ENCODE measurements at places on chromosomes 2 and 18.

DNA sequence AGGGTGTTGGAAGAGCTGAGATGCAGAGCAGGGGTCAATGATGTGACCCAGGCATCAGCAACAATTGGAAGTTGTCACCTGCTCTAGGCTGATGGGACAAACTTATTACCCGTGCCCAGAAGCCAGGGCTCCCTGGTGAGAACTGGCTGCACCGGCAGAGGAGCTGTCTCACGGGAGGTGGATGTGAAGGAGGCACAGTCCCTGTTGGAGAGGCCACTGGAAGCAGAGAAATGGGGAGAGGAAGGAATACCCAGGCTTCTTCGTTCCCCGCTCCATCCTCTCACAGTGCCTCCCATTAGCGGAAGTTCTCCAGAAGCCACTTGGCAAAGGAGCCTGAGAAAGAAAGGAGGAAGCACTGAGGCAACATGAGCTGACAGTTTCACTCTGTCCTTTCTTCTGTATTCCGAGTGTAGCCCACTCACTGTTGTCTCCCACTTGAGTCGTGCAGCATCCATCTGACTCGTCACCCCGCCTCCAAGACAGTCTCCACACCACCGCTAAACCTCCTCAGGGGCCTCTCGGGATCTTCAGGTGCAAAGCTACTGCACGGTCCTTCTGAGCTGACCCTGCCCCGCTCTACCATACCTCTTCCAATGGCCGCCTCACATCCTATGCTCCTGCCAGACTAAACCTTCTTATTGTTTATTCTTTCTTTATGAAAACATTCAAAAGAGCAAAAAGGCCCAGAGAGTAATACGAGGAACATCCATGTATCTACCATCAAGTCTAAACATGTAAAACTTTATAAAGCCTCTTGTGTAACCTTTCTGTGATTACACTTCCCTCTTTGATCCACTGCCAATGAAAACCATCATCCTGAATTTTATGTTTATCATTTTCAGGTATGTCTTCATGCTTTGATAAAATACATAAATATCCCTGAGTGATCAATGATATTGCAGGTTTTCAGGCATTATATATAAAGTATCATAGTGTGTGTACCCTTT lies 19.1 kb upstream of the AFTPH start:
- DNase-seq = no peak

- no peak for DNase-seq
These were observed 87.9 kb downstream of the OSBPL6 start for GRCh38 chr2:178282075-178282815.

DNA sequence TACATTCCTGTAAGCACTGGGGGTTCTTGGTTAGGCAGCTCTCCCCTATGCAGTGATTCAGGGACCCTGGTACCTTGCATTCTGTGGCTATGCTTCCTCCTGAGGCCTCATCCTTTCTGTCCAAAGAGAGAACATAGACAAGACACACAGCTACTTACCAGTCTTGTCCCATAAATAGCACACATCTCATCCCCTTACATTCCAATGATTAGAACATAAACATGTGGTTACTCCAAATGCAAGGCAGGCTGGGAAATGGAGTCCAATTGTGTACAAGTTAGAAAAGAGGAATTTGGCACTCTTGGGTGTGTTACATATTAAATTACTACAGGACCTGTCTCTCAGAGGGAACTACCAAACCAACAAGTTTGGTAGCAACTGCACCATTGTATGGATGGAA lies 171.3 kb downstream of the ARHGAP15 start:
- no peak for DNase-seq

- no peak for DNase-seq
These were observed 852.3 kb upstream of the CRIM1 start for GRCh38 chr2:35503311-35503710.

GRCh38 chr2:166017208-166017607 lies 63.6 kb upstream of the TTC21B start:
- no peak for DNase-seq

DNA sequence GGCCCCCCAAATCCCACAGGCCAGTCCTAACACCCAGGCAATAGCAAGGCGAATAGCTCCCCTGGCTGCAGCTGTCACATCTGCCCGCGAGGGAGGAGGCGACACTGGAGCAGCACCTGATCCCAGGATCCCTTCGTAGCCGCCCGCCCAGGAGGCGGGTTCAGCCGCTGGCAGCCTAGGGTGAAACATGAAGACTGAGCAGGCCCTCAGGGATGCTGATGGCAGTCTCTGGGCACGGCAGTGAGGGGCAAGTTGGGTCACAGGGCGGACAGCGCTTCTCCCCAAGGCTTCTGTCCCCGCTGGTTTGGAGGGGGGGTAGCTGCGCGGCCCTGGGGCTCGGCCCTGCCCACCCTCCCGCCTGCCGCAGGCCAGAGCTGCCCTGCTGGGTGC lies 1.9 kb downstream of the DNMT3A start:
- DNase-seq = no peak
